ENCODE measurements at places on chromosomes 1 and 21. TPM values are rescaled to one million over a fixed set of nuclear protein-coding genes. Genes with fewer than 3 reads are reported as not detected.

WDR64 gene
- not detected for total RNA-seq

PPIAL4G gene
- total RNA-seq = not detected

- H3K4me3 ChIP-seq = no peak overlapping the region
- H3K27ac ChIP-seq = no peak overlapping the region
- no peaks in the 10 kb centered on the region for H3K4me1 ChIP-seq
- no peaks in the 10 kb centered on the region for H3K36me3 ChIP-seq
Observed at GRCh38 chr1:82646888-82647287, 846.2 kb downstream of the ADGRL2 start.

- peaks cover 9% of the 10 kb centered on the region for H3K4me1 ChIP-seq
- H3K4me3 ChIP-seq = no peak overlapping the region
- H3K27me3 ChIP-seq = peaks cover 15% of the 10 kb centered on the region
- DNase-seq = no peak
- no peaks in the 10 kb centered on the region for H3K36me3 ChIP-seq
Observed at GRCh38 chr1:74464037-74464436, 48.4 kb downstream of the LRRC53 start.

Data from PC-3 (cell line).